IMR-90 (cell line): ENCODE measurements at places on chromosomes 7 and 10. TPM values are rescaled to one million over a fixed set of nuclear protein-coding genes. Genes with fewer than 3 reads are reported as not detected.

- no peaks in the 10 kb centered on the region for H3K4me1 ChIP-seq
- DNase-seq = peak; percentile 19
- no peak overlapping the region for H3K27ac ChIP-seq
- H3K27me3 ChIP-seq = no peaks in the 10 kb centered on the region
- H3K36me3 ChIP-seq = no peaks in the 10 kb centered on the region
Observed at GRCh38 chr10:16441173-16441840, 4.5 kb downstream of the PTER start.

GRCh38 chr10:96448558-96448957, 65.2 kb downstream of the TLL2 start:
- no peak overlapping the region for H3K4me3 ChIP-seq
- no peak for DNase-seq
- H3K4me1 ChIP-seq = no peaks in the 10 kb centered on the region
- H3K27me3 ChIP-seq = peaks cover 1% of the 10 kb centered on the region

- no peak for DNase-seq
- no peaks in the 10 kb centered on the region for H3K27me3 ChIP-seq
- no peaks in the 10 kb centered on the region for H3K4me1 ChIP-seq
- H3K4me3 ChIP-seq = no peak overlapping the region
- H3K36me3 ChIP-seq = no peaks in the 10 kb centered on the region
Observed at GRCh38 chr7:87013840-87014190, 45.6 kb downstream of the ELAPOR2 start.

The PON1 gene
- total RNA-seq = not detected in 2 replicates

GRCh38 chr10:33721509-33721908, 387.0 kb upstream of the NRP1 start:
- H3K4me3 ChIP-seq = no peak overlapping the region
- peaks cover under 1% of the 10 kb centered on the region; the same call in 1 of the 2 replicates for H3K27me3 ChIP-seq
- H3K4me1 ChIP-seq = no peaks in the 10 kb centered on the region
- no peak overlapping the region for H3K27ac ChIP-seq
- no peak for DNase-seq

DNA sequence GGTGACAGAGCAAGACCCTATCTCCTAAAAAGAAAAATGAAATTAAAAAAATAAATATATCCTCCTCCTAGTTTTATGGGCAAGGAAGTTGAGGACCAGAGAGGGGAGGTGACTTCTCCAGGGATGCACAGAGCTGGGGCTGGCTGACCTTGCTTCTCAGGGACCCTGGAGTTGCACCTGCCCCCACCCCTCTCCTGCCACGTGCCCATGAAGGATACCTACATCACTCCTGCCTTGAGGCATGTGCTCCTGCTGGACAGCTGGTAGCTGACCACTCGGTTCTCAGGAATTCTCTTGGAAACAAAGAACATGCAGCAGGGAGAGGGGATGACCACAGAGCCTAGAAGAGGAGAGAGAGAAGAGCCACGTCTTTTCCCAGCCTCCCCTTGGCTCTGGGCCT, 522 bp downstream of the CCL24 start:
- H3K36me3 ChIP-seq = no peaks in the 10 kb centered on the region
- no peak overlapping the region for H3K27ac ChIP-seq
- peaks cover 12% of the 10 kb centered on the region for H3K27me3 ChIP-seq
- H3K4me3 ChIP-seq = no peak overlapping the region

The TEX36 gene
- total RNA-seq = not detected in 2 replicates
